ENCODE measurements at places on chromosomes 7 and 10.
A peak's percentile ranks its signal among the peaks of the same experiment; 100 is the strongest.

GRCh38 chr7:149248777-149249176 is 9.3 kb downstream of the ZNF212 start:
- DNase-seq, result no peak

GRCh38 chr7:104908636-104909035 is 105.4 kb upstream of the KMT2E start:
- DNase-seq, result no peak

- DNase-seq, result peak; percentile 47
Observed at GRCh38 chr10:100969187-100970075, at the start of gene SEMA4G. TSS of gene SEMA4G (plus strand) at chr10:100969504. CDS start at chr10:100972913, 3,409 bp downstream.

- no peak for DNase-seq
Observed at GRCh38 chr10:30737931-30738391, 108.4 kb upstream of the LYZL2 start.

- no peak for DNase-seq
Observed at GRCh38 chr10:73119457-73119856, 9.2 kb downstream of the NUDT13 start.

DNA sequence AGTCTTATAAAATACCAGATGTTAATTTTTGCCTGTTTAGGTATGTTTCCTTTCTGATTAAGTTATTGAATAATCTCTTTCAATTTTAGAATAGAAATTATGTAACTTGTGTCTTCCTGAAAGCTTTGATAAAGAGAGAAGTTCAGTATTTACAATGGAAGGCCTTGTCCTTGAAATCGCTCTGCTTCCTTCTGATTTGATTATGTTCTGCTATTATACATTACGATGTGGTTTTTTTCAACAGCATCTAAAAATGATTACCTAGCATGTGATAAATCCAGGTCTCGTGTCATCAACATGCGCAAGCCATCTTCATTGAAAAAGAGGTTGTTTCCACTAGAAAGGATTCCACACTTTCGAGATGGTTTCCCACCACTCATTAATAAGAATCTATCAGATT is 96.5 kb upstream of the SLC26A5 start:
- no peak for DNase-seq

- DNase-seq, result no peak
Observed at GRCh38 chr7:124784879-124785818, 19.6 kb upstream of the GPR37 start.

GRCh38 chr10:15370212-15370855 is 755 bp downstream of the FAM171A1 start:
- peak; percentile 13 for DNase-seq

GRCh38 chr7:26307226-26307625 is 15.6 kb downstream of the SNX10 start:
- DNase-seq, result no peak

GRCh38 chr7:49279891-49280290 is 355.5 kb downstream of the CDC14C start:
- DNase-seq, result no peak

DNA sequence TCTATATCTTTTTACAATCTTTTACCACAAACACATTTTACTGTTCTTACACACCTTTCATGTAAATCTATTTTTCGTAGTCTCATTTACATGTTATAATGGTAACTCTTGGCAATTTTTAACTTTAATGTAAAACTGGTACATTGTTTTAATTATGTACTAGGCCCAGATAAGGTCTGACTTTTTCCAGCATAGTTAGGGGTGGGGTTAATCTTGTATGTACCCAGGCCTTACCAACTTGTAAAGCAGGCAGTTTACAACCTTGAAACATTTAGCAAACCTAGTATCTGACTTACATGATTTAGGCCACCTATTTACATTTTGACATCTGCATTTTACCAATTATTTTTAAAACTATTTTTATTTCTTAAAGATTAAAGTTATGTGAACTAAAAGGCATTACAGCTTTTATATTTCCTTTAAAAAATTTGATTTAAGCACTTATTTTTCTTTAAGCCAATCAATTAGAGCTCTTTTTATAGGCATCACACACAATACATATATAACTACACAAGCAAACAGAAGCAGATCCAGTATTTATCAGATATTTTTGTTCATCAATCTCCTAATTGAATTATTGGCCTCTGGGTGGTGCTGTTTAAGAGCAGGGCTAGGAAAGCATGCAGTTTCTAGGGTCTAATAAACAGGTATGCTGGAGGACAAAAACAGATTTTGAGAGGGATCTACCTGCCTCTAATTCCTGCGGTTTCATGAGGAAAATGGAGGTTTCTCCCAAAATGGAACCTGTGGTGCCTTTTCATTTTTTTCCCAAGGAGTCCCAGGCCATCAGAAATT is 19.7 kb upstream of the CROT start:
- DNase-seq, result no peak

DNA sequence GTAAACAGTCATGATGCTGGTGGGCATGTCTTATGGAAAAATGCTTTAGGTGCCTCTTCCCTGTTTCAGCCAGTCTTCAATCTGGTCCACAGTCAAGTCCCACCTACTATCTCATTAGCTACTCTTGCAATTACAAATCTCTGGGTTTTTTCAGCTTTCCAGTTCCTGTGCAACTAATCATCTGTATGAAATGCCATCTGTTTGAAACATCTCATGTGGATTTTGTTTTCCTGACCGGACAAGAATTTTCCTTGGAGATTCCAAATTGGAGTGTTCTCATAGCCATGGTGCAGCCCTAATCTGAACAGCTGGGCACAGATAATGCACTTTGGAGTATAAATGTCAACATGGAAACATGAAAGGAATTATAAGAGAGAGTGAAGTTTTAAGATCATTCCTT is 41.3 kb upstream of the CALN1 start:
- DNase-seq, result no peak

- DNase-seq, result no peak
Observed at GRCh38 chr10:57165671-57166070, 804.6 kb upstream of the ZWINT start.

- no peak for DNase-seq
Observed at GRCh38 chr10:34907743-34908430, 92.8 kb upstream of the PARD3 start.

DNA sequence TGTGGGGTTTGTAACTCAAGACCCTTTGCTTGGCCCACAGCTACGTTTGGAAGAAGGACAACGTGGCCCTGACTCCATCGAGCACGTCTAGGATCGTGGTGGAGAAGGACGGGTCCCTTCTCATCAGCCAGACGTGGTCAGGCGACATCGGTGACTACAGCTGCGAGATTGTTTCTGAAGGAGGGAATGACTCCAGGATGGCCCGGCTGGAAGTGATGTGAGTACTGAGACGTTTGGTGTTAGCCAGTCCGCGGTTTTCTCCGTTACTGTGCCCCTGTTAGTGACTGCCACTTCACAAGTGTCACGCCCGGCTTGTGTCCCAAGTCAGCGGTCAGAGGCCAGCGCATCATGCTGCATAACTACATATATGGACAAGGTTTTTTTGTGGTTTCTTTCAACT is 673.3 kb downstream of the SDK1 start:
- no peak for DNase-seq

- no peak for DNase-seq
Observed at GRCh38 chr7:7476381-7476780, 59.3 kb downstream of the COL28A1 start.

DNA sequence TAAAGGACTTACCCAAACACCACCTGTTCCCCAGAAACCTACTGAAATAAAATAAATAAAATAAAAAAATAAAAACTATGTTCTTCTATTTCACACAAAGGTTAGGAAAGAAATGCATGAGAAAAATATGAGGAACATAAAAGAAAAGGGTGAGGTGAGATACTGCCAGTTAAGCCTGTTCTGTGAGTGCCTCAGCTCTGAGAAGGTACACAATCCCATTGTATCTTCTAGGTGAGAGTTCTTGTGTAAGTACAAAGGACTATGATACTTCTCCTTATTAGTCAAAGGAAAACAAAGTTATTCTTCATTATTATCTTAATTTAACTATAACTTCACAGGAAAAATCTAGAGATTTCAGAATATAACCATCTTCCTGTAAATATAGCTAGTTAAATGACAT is 86.0 kb downstream of the ATE1 start:
- DNase-seq, result no peak

DNA sequence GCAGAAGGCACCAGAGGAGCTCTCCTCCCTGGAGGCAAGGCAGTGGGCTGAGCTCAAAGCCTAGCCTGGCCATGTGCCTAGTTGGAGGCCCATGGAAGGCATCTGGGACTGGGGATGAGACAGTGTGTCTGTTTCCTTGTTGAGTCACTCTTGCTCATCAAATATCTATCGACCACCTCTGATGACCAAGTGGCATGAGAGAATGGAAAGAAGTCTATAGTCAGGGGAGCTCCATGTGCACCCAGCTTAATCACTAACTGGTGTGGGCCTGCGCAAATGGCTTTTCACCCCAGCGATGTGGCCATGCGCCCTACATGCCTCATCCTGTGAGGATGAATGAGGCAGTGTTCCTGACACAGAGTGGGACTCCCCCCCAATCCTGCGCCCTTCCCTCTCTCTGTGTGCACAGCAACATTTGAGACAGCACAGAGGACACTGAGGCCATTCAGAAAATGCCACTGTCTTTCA is 229.9 kb downstream of the RPS24 start:
- DNase-seq, result no peak

DNA sequence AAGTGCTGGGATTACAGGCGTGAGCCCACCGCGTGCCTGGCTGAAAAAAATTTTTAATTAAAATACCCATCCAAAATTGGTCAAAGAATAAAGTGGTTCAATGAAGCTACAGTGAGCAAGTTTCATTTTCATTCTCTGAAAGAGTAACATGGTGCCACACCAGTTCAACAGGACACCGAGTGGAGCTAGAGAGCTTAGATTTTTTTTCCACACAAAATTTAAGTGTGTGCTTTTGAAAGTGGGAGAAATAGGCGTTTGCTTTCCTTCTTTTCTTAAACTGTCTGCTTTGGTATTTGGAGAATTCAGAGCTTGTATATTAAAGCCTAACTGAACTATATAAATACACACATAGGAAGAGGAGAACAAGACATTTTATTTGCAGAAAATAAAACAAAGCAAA is 43.4 kb downstream of the BPGM start:
- no peak for DNase-seq

DNA sequence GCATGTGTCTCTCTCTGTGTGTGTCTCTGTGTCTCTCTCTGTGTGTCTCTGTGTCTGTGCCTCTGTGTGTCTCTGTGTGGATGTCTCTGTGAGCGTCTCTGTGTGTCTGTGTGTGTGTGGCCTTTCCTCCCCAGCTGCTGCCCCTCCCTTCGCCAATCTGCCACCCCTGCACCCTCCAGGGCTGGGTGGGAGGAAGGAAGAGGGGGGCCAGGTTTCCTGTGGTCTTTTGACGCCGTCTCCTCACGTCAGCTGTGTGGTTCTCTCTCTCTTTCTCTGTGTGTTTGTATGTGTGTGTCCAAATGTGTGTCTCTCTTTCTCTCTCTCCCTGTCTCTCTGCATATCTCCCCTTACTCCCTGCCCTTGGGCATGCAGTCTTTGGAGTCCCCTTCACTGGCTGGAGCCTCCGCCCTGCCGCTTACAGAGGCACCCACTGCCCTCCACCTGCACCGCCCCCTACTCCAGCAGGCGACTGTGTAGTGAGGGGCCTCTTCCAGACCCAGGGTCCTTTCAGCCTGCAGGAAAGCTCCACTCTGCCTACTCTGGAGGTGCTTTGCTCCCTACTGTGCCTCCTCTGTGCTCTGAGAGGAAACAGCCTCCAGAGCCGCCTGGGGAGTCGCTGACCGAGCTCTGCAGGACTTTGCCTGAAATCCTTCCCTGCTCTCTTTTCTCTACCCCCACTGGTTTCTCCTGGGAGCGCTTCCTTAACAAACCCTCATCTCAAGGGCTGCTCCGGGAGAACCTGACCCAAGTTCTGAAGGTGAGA is 44.2 kb upstream of the C10orf71 start:
- peak; percentile 41 for DNase-seq

- DNase-seq, result no peak
Observed at GRCh38 chr10:97017474-97017903, 168.3 kb downstream of the SLIT1 start.

DNA sequence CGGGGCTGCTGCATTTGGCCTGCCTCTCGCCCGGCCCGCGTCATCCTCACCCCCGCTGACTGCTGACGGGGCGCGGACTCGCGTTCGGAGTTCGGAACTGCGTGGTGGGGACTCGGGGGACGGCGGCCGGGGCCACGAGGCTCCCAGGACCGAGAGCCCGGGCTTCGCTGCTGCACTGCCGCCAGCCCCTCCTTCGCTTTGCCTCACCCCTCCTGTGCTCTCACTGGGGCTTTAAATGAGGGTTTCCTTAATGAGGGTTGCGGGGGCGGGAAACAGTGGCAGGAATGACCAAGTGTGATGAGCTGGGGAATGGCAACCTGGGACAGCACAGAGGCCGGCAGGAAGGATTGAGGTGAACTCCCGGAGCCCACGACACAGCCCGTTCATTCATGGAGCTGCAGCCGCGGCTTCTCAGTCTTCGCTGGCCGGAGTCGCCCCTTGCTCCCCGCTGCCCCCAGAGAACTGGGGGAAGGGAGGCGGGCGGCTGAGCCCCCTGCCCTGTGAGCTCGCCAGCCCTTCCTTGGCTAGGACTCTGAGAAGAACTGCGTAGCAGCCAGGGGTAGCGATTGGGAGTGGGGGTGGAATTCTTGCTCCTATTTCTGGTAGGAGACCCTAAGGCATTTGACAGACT is 1.5 kb upstream of the LRRC4 start:
- no peak for DNase-seq

GRCh38 chr7:84314263-84314662 is 119.7 kb upstream of the SEMA3A start:
- no peak for DNase-seq

GRCh38 chr7:88223265-88223664 is 3.4 kb upstream of the SRI start:
- no peak for DNase-seq

DNA sequence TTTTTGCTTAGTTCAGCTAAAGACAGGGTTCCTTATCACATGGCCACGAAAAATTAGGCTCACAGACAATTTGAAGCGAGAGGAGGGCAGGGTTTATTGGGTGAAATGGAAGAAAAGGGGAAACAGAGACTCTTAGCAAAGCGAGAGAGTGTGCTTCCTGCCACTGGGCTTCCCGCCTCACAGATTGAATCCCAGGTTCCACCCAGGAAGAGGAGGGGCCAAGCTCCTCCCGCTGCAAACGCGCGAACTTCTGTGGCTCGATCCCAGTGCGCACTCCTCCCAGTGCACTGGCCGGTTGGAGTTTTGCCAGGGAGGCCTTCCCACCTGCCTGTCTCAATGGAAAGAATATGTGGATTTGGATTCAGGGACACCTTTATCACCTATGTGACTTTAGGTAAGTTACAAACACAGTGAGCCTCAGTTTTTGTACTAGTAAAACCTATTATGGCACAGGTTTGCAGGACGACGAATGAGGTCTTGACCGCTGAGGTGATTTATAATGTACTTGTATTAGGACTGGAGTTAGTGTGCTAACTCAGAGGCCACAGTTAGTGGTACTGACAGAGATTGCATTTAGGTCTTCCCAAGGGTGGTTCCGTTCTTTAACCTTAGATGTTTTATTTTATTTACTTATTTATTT is 48.5 kb upstream of the SP8 start:
- DNase-seq, result no peak

DNA sequence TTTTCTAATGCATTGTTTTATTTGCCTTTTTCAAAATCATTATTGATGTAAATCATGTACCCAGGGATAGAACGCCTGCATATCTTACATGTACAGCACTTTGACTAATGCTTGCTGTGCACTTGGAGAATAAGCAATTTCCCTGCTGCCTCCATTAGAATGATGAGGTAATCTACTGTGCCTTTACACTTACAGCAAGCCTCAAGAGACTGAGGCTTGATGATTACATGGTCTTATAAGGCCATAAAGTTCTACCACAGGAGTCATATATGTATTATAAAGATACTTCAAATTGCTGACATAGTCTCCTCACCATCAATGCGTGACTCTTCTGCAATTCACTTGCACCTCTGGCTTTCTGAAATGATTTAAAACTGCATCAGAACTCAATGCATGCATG is 328.6 kb upstream of the HGF start:
- no peak for DNase-seq
